ENCODE measurements at places on chromosomes 6 and 20. TPM values are rescaled to one million over a fixed set of nuclear protein-coding genes. Genes with fewer than 3 reads are reported as not detected.
A peak's percentile ranks its signal among the peaks of the same experiment; 100 is the strongest.

Gene CLDN20
- not detected for total RNA-seq

Gene B4GALT5
- total RNA-seq, result 77.0 TPM

Gene BLCAP
- total RNA-seq, result 54.3 TPM

Gene TCF15
- 2.0 TPM for total RNA-seq

Gene MMP24OS
- total RNA-seq, result 45.6 TPM

Gene MICB
- total RNA-seq, result 6.8 TPM

Gene REM1
- total RNA-seq, result not detected

- H3K27me3 ChIP-seq, result no peaks in the 10 kb centered on the region
- no peak overlapping the region for H3K27ac ChIP-seq
- H3K4me3 ChIP-seq, result no peak overlapping the region
- 0 out of 2 replicates have a peak, but pooled peaks cover 2% of the 10 kb centered on the region for H3K4me1 ChIP-seq
- DNase-seq, result no peak
Observed at GRCh38 chr6:107331409-107332386, 127.7 kb downstream of the PDSS2 start.

- no peak overlapping the region for H3K4me3 ChIP-seq
- DNase-seq, result no peak
- peaks cover 4% of the 10 kb centered on the region for H3K4me1 ChIP-seq
- peaks cover 20% of the 10 kb centered on the region for H3K36me3 ChIP-seq
- H3K27me3 ChIP-seq, result no peaks in the 10 kb centered on the region
Observed at GRCh38 chr6:3402310-3403237, 54.3 kb downstream of the SLC22A23 start.

GRCh38 chr6:111769365-111770152 is 103.7 kb downstream of the FYN start:
- no peak overlapping the region for H3K4me3 ChIP-seq
- H3K27ac ChIP-seq, result no peak overlapping the region
- DNase-seq, result no peak
- H3K27me3 ChIP-seq, result no peaks in the 10 kb centered on the region
- H3K4me1 ChIP-seq, result peaks cover 13% of the 10 kb centered on the region
- H3K36me3 ChIP-seq, result no peaks in the 10 kb centered on the region

GRCh38 chr20:63750807-63751470 is 11.4 kb downstream of the SLC2A4RG start:
- no peaks in the 10 kb centered on the region for H3K36me3 ChIP-seq
- DNase-seq, result peak; percentile 55
- no peak overlapping the region for H3K27ac ChIP-seq
- H3K4me3 ChIP-seq, result no peak overlapping the region
- no peaks in the 10 kb centered on the region for H3K4me1 ChIP-seq
- H3K27me3 ChIP-seq, result no peaks in the 10 kb centered on the region

DNA sequence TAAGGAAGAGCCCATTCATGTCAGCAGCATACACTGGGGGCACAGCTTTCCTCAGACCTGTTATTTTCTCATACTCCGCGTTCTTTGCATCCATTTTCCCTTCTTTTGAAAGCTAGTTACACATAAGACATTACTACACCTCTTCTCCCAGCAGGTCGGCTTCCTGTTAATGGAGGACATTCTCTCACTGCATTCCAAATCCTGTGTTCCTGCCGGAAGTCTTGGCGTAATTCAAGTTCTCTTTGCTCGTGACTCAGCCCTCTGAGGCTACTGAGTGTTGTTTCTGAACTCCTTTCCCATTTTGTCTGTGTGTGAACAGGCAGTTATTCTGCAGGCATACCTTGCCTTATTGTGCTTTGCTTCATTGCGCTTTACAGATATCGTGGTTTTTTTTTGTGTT is 97.5 kb upstream of the ZBTB24 start:
- peak; percentile 44 for DNase-seq
- H3K4me1 ChIP-seq, result no peaks in the 10 kb centered on the region
- peaks cover 2% of the 10 kb centered on the region for H3K36me3 ChIP-seq
- no peaks in the 10 kb centered on the region for H3K27me3 ChIP-seq
- H3K27ac ChIP-seq, result peak overlapping the region; percentile 63
- no peak overlapping the region for H3K4me3 ChIP-seq

DNA sequence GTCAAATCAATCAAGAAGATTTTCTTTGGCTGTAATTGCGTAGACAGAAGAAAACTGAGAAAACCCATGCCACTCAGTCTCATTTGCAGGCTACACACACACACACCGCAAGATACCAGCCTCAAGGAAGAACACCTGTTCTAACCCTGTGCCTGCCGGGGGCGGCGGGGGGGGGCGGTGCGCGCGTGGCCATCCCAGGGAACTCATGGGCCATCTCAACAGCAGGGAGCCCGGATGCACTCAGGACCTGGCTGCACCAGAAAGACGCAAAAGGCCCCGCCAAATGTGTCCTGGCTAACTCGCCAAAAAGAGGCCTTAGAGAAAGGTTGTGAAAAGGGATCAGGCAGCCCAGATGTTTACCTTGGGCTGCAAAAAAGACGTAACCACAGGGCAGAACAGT is 2.1 kb downstream of the B3GAT2 start:
- peak overlapping the region; percentile 82 for H3K4me3 ChIP-seq
- H3K4me1 ChIP-seq, result peaks cover 2% of the 10 kb centered on the region
- H3K27ac ChIP-seq, result no peak overlapping the region
- peak; percentile 33 for DNase-seq
- H3K36me3 ChIP-seq, result no peaks in the 10 kb centered on the region

DNA sequence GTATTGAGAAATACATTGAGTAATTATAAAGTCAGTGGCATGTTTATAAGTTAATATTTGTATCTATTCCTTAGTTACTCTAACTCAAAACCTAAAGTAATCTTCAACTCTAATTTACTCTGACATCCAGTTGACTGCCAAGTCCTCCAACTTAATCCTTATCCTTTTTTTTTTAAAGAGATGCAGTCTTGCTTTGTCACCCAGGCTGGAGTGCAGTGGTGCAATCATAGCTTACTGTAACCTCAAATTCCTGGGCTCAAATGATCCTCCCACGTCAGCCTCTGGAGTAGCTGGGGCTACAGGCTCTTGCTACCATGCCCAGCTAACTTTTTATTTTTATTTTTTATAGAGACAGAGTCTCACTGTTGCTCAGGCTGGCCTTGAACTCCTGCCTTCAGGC is 24.4 kb downstream of the PTPN1 start:
- H3K4me1 ChIP-seq, result no peaks in the 10 kb centered on the region
- no peaks in the 10 kb centered on the region for H3K27me3 ChIP-seq
- H3K4me3 ChIP-seq, result no peak overlapping the region

DNA sequence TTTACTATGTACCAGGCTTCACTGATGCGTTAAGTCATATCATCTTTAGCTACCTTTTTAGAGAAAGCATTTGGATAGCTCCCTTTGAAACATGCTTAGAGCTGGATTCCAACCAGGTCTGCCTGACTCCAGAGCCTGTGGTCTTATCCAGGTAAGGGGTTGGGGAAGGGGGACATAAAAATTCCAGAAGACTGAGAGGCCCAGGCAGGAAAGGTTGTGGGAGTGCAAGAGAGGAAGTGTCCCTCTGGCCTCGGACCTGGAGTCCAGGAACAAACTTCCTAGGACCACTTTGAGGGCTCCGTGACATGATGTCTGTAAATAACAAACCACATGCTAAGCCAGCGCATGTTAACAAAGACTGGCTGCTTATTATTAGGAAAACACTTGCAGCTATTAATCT is 163.0 kb upstream of the KCNG1 start:
- no peaks in the 10 kb centered on the region for H3K36me3 ChIP-seq
- no peaks in the 10 kb centered on the region for H3K27me3 ChIP-seq
- DNase-seq, result no peak
- H3K27ac ChIP-seq, result no peak overlapping the region
- 0 out of 2 replicates have a peak, but pooled peaks cover 3% of the 10 kb centered on the region for H3K4me1 ChIP-seq

DNA sequence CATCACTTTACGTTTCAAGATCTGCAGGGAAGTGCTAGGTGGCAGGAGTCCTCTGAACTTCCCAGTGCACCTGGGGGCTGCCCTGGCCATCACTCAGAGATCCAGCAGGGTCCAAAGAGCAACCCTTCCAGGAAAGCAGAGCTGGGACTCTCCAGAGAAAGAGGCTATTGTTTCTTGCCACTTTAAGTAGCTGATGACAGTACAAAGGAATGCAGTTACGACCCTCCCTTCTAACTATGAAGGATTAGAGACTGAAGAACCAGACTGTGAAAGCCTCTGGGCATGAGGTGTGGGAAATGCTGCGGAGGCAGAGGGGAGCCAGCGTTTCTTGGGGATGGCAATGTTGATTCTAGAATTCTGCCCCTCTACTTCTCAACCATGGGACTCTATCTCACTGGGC is 189.1 kb upstream of the SUPT3H start:
- H3K4me1 ChIP-seq, result no peaks in the 10 kb centered on the region
- no peak overlapping the region for H3K27ac ChIP-seq
- peak; percentile 31 for DNase-seq
- no peaks in the 10 kb centered on the region for H3K36me3 ChIP-seq

DNA sequence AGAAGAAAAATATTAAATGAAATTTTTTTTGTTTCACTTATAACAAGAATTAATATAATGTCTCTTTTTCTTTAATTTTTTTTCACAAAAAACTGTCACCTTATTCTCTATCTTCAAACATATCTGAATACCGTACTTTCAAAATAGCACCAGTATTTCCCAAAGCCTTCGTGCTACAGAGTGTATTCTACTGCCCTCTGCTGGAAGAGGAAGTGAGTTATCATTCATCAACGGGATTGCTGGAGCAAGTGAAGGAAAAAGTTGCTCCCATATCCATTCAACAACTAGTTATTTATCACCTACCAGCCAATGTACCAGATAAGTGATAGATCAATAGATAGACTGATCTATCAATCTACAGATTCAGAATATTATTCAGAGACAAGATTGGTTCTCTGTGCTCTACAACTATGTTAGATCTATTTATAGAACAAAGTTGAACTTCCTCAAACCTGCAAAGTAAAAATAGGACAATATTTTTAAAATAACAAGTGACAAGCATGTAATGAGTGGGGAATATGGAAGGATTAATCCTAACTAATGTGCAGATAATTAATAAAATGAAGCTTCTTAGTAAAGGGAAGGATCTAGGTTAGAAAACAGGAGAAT is 26.7 kb upstream of the TFAP2B start:
- no peaks in the 10 kb centered on the region for H3K4me1 ChIP-seq
- H3K27me3 ChIP-seq, result no peaks in the 10 kb centered on the region
- H3K27ac ChIP-seq, result no peak overlapping the region
- DNase-seq, result no peak

DNA sequence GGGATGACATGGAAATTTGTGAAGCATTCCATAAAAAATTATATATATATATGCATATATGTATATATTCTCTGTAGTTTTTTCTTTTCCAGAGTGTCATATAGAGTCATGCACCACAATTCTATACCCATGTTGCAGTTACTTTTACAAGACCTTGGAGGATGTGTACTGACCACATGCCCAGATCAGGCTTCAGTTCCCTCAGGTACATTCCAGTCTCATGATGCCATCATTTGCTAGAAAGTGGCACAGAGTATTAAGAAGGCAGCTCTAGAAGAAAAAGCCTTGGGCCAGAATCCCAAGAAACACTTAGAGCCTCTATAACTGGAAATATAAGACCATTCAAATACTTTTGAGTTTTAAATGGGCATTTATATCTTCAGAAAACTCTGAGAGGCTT is 685.5 kb upstream of the FLRT3 start:
- no peak overlapping the region for H3K27ac ChIP-seq
- no peaks in the 10 kb centered on the region for H3K36me3 ChIP-seq
- no peaks in the 10 kb centered on the region for H3K27me3 ChIP-seq
- no peak overlapping the region for H3K4me3 ChIP-seq
- H3K4me1 ChIP-seq, result no peaks in the 10 kb centered on the region

DNA sequence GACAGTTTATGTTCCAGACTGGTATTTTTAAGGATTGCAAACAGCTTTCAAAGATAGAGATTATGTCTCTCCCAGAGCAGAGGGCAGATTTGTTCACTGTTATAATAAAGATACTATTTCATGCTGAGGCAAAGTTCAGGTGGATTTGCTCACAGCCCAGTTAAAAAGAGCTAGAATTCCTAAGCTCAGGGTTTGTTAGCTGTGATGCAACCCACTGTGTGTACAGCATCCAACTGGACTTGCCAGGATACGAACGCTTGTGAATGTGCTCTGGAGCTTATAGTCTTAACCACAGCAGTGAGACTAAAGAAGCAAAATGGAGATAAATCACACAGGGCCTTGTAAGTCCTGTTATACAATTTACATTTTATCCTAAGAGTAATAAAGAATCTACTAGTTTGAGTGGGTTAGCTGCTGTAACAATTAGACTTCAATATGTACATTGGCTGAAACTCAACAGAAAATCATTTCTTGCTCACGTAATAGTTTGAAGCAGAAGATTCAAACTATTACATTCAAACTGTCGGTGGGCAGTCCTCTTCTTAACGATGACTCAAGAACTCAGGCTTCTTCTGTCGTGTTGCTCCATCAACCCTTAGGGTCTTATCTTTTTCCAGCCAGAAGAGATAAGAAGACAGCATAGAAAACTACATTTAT is 204.0 kb upstream of the PLN start:
- DNase-seq, result no peak
- no peaks in the 10 kb centered on the region for H3K4me1 ChIP-seq
- H3K4me3 ChIP-seq, result no peak overlapping the region

DNA sequence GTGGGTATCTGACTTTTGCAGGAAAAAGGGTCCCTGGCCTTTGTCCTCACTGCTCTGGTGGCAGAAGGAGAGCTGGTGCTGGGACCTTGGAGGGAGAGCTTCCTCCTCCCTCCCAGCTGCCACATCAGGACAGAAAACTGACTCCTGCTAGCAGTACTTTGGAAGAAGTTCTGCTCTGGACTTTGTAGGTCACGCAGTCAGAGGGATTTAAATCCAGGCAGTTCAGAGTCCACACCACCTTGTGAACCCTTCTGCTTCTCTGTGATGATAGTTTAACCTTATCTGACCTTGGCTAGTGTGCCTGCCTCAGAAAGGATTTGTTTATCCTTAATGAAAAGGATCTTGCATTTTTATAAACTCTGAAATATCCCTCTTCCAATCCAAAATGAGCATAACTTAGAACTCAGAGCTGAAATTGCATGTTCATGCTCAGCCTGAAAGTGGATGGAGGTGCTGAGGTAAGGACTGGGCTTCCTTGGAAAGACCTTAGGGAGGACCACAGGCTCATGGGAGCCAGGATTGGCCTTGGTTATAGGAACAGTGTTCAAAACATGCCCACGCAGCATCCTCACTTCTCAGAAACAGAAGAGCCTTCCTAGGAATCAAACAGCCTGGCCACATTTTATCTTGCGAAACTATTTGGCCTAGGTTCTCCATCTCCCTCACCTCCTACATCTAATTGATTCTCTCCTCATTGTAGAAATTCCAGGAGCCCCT is 123.9 kb upstream of the SASH1 start:
- no peak overlapping the region for H3K4me3 ChIP-seq
- no peaks in the 10 kb centered on the region for H3K27me3 ChIP-seq
- no peak overlapping the region for H3K27ac ChIP-seq

GRCh38 chr6:69584913-69585729 is 211.7 kb downstream of the LMBRD1 start:
- no peak overlapping the region for H3K4me3 ChIP-seq
- no peaks in the 10 kb centered on the region for H3K4me1 ChIP-seq
- H3K27ac ChIP-seq, result no peak overlapping the region
- H3K36me3 ChIP-seq, result no peaks in the 10 kb centered on the region
- H3K27me3 ChIP-seq, result no peaks in the 10 kb centered on the region

DNA sequence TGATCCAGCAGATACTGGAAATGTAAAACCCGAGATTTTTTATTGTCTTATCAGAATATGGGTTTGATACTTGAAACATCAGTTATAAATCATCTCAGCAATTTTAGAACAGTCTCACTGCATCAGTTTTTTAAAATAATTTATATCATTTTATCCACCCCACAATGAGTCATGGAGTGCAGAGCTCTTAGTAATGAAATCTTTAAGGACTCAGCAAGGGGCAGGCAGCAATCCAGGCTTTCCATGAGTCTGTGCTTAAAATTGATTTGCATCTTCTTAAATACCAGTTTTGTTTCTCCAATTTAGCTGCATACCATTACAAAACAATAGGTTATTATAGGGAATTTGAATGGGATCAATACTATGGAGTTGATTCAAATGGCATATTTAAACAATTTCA is 832.3 kb downstream of the C6orf118 start:
- peaks cover 16% of the 10 kb centered on the region for H3K36me3 ChIP-seq
- no peak for DNase-seq
- H3K4me3 ChIP-seq, result no peak overlapping the region
- no peaks in the 10 kb centered on the region for H3K4me1 ChIP-seq
- no peak overlapping the region for H3K27ac ChIP-seq
- H3K27me3 ChIP-seq, result no peaks in the 10 kb centered on the region

Measured in H9 (cell line).